SHP77 (cell line): ENCODE measurements at places on chromosomes 3 and 15.

- no peak for DNase-seq
Observed at GRCh38 chr3:12884790-12885582, 43.6 kb upstream of the RPL32 start.

GRCh38 chr3:155026999-155027591, 53.0 kb upstream of the MME start:
- DNase-seq = no peak

DNA sequence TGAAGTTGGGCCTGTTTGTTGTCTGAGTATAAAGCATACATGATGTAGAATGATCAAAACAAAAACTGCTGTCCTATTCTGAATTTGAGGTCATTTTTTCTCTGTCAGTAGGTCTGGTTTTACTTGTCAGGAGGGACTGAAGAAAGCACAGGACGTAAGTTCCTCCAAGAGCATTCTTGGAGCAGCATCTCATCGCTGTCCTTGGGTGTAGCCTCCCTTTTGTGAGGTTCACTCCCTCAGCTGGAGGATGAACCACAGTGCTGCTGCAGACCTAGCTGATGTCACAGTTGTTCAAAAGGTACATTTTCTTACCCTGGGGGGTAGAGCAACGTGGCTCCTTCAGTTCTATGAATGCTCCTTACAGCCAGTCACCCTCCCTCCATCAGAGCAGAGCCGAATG, 490.0 kb upstream of the TBL1XR1 start:
- DNase-seq = no peak

DNA sequence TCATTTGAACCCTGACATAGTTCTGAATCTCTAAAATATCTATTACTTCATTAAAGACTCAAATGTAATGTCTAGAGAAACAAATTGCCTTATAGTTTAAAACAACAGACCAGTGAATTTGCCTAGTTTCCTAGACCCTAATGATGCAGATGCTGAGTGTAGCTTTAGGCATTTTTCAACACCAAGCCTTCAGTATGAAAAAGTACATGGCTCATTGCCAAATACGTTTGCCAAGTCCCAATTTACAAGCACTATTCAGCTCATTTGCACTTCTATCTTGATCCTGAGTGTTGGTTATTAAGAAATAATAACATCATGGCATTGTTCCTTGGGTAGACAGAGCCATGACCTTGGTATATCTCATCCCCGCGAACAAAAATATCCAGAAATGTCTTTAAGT, 46.8 kb downstream of the EOMES start:
- DNase-seq = no peak

- no peak for DNase-seq
Observed at GRCh38 chr15:48646331-48646730, 822 bp upstream of the FBN1 start.

GRCh38 chr3:195094191-195094921, 176.6 kb downstream of the XXYLT1 start:
- DNase-seq = no peak

DNA sequence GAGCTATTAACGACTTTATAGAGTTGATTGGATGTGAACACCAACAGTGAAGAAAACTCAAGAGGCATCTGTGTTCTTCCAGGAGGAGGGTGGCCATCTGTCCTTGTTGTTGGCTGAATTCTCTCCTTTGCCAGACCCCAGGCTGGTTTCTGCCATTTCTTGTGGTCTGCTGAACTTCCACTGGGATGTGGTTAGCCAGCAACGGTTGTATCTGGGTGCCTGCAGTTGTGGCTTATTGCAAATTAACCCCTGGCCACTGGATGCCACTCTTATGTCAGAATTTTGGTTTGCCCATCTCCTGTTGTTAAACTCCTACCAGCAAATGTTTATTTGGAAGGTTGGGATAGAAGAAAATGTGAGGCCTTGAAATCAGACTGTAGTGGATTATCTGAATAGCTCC, 163.6 kb upstream of the TBC1D5 start:
- no peak for DNase-seq

GRCh38 chr3:190865828-190866227, 3.3 kb upstream of the GMNC start:
- DNase-seq = no peak

DNA sequence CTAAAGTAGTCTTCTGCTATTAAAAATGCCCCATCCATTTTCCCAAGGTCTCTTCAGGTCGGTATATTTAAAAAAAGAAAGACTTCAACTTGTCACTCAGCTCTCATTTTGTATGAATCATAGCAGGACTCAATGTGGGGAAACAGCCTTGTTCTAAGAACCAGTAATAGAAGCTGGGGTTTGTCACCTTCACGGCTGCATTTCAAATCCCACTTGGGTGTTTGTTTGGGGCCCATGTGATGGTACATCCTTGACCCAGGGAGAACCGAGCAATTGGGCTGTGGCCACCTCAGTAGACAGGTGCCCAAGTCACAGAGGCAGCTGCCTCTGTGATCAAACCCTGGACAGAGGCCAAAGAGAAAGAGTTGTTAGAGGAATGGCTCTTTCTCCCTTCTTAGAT, 70.3 kb upstream of the ARL8B start:
- DNase-seq = peak; percentile 8

- no peak for DNase-seq
Observed at GRCh38 chr3:60594025-60594424, 657.2 kb downstream of the FHIT start.

- no peak for DNase-seq
Observed at GRCh38 chr3:127688416-127689265, 15.9 kb downstream of the ABTB1 start.

DNA sequence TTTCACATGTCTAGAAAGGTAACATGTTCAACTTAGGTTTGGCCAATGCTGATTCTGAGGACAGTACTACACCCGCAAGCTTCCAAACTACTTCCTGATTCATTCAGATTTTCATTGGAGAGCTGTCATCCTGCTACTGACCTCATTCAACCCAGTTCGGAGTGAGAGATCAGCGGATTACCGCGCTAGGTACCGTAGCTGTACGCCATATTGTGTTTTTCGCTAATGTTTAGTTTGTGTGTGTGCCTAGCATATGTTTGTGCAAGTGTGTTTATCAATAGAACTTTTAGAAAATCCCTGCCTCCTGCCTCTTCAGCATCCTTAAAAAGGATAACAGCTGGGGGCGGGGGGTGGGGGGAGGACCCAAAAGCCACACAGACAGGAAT, 1.1 kb downstream of the ZBTB20 start:
- peak; percentile 67 for DNase-seq

GRCh38 chr15:66212563-66212921, 41.0 kb downstream of the MEGF11 start:
- DNase-seq = no peak
